Stimulated activated CD8-positive, alpha-beta memory T cell treated with anti-CD3 and anti-CD28 coated beads, Interleukin-4, amount 100 ng/mL, for 4 hours (primary cell): ENCODE measurements at places on chromosomes 11 and 22.

- no peak for DNase-seq
Observed at GRCh38 chr11:103453915-103454709, 344.9 kb downstream of the DYNC2H1 start.

DNA sequence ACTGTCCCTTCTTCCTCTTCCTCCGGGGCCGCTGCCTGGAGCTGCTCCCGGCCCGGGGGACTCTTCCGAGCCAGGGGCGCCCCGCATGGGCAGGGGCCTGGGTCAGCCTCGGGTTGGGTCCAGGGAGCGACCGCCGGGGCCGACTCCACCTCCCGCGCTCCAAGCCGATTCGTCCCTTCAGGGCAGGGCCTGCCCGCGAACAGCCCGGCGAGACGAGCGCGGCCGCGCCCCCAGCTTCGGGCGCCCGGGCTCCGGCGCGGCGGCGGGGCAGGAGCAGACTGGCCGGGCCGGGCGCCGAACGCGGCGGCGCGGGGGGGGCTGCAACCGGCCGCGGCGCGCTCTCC, at the start of gene LARGE1:
Gene LARGE1 (minus strand): TSS at position 280 of the 344 bp plus-strand sequence.
- no peak for DNase-seq

- DNase-seq = no peak
Observed at GRCh38 chr22:23548501-23549197, 31.4 kb downstream of the IGLL1 start.

DNA sequence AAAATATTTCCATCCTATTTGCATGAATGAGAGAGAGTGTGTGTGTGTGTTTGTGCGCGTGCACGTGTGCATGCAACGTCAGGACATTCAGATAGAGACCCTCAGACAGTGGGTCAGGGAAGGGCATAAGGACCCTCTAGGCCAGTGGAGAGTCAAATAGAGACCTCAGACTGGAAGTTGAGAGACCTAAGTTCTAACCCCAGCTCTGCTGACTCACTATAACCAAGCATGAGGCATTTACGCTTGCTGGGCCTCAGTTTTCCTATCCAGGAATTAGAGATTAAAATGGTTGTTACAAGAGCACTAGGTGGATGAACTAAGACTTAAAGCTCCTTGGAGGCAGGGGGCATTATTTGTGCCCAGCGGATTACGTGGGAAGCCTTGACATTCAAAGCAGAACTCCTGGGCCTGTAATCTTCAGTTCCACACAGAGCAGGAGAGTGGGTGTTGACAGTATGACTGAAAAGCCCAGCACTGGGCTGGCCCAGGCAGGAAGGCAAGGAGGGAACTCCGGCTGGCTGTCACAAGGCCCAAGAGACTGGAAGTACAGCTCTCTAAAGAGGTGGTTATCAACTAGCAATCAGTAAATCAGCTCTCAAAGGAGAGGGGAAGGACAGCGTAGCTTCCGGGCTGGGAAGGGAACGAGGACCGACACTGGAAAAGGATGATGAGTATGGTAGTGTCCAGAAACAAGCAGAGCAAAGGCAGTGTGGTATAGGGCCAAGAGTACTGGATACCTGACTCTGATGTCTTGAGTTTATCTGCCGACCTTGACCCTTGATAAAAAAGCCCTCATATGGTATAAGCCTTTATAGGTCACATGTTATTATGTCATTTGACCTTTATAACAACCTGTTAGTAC, 9.2 kb downstream of the RHOG start:
- DNase-seq = no peak

- DNase-seq = no peak
Observed at GRCh38 chr11:59802639-59803176, 7.9 kb downstream of the MRPL16 start.

DNA sequence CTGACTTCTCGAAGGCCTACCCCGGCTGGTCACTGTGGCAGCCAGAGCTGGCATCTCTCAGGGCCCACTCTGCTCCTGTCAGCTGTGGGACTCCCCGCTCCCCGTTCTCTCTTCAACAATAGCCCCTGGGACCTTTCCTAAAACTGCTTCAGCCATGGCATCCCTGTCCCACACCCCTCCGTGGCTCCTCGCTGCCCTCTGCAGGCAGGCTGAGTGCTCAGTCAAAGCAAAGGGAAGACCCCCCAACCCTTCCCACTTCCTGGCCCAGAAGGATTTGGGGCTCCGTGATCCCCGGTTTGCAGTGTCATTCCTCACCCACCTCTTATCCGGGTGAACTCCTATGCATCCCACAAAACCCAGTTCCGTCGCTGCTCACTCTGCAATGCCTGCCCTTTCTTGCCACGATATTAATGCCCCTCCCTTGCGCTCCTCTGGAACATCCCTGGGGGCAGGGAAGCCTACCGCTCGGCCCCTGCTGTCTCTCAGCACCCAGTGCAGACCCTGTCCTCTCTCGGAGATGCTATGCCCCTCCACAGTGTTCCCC, 1.6 kb upstream of the TH start:
- DNase-seq = no peak

GRCh38 chr22:17161991-17162390, 2.9 kb upstream of the HDHD5 start:
- DNase-seq = no peak

- no peak for DNase-seq
Observed at GRCh38 chr11:1967641-1968225, 20.6 kb downstream of the MRPL23 start.

- DNase-seq = no peak
Observed at GRCh38 chr22:47801541-47802245, 1039.2 kb downstream of the TBC1D22A start.

DNA sequence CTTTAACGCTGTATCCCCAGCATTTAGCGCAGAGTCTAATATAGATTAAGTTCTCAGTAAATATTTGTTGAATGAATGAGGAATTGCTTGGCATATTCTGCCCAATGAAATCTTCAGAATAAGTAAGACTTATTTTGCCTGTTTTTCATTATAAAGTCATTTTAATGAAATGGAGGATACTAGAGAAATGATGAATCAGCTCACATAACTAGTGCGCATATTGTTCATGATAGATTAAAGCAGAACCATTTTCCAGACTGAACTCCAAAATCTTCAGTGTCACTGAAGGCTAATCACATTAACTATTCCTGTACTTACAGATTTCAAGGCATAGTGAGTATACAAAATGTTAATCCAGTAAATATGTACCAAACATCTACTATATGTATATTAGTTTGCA, 29.6 kb downstream of the ACER3 start:
- DNase-seq = no peak

DNA sequence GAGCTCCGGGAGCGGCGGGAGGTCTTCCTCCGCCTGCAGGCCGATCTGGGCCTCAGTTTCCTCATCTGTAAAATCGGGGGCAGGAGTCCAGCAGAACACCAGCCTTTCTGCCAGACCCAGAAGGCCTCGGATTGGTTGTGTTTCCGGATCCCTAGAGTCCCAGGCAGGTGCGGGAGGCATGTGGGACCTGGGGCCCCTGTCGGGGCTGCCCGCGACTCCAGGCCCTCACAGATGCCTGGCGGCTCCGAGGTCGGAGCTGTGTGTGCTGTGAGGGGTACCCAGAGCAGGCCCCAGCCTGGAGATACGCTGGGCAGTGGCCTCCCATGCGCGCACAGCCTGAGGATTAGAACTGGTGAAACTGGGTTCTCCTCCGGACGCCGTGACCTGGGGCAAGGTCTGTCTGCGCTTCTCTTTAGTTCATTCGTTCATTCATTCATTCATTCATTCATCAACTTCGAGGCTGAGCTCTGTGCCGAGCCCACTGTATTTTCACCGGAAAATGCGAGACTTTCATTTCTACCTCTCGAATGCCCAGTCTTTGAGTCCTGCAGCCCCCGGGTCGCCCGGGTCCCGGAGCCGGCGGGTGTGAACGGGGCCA, 24.6 kb downstream of the FLRT1 start:
- no peak for DNase-seq

- no peak for DNase-seq
Observed at GRCh38 chr11:109984634-109985289, 108.4 kb upstream of the ZC3H12C start.

- DNase-seq = no peak
Observed at GRCh38 chr11:72195518-72196270, 3.8 kb downstream of the FOLR1 start.

DNA sequence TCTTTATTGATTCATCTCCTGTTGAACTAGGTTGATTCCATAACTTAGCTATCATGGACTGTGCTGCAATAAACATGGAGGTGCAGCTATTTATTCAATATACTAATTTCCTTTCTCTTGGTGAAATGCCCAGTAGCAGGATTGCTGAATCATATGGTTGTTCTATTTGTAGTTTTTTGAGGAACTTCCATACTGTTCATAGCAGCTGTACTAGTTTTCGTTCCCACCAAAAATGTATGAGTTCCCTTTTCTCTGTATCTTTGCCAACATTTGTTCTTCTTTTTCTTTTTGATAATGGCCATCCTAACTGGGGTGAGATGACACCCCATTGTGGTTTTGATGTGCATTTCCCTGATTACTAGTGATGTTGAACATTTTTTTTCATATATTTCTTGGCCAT, 87.2 kb upstream of the NAV2 start:
- no peak for DNase-seq

GRCh38 chr11:971092-971690, 45.5 kb downstream of the AP2A2 start:
- no peak for DNase-seq

DNA sequence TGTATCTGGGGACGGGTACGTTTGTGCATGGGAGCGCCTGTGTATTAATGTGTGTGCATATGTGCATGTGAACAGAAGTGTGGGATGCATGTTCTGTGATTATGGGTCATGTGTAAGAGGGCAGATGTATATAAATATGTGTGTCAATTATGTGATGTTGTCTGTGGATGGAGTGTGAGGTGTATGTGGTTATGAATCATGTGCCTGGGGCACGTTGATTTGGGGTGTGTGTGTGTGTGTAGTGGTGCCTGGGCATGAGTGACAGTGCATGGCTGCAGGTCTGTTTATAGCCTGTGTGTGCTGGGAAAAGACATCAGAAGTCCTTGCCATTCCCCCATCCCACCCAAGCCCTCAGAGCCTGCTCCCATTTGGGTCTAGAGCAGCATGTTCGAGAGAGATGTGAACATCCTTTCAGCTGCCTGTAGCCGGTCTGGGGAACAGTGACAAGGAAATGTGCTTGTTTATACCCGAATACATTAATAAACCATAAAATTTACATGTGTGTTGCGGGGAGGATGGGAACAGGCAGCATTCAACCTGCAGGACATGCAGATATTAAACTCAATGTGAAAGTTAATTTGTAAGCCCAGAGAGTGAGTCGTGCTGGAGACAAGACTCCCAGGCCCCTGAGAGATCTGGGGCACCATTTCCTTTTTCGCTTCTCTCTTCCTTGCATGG, 129.0 kb downstream of the NECTIN1 start:
- DNase-seq = no peak

GRCh38 chr22:26502688-26503561, 9.3 kb downstream of the TFIP11 start:
- no peak for DNase-seq

GRCh38 chr11:64809781-64810241, 540 bp downstream of the MEN1 start:
- DNase-seq = no peak

DNA sequence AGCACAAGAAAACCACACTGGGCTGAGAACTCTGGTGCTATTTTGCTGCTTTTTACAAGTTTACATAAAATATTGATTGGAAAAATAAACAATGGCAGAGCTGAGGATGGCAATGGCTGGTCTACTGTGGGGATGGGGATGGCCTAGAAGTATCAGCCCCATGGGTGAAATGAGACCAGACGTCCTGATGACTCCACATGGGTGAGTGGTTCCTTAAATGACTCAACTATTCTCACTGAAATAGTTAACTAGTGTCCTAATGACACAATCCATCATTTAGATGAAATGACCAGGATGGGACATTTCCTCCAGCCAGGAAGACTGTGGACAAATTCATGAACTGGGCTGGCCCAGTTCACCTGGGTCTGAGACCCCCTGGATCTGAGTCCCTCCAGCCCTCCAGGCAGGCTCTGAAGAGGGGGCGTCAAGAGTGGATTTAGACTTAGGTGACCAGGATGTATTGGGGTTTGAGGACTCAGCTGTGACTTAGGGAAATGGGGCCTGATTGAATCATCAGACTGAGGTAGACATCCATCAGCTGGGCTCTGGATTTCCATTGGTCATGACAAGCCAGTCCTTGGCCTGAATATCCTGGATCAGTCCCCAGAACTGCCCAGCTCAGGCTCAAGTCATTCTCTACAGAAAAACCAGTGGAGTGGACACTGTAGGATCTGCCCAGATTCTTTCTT, 98.2 kb upstream of the IGLL5 start:
- DNase-seq = no peak

GRCh38 chr11:111012491-111012890, 233.0 kb upstream of the POU2AF2 start:
- DNase-seq = no peak

DNA sequence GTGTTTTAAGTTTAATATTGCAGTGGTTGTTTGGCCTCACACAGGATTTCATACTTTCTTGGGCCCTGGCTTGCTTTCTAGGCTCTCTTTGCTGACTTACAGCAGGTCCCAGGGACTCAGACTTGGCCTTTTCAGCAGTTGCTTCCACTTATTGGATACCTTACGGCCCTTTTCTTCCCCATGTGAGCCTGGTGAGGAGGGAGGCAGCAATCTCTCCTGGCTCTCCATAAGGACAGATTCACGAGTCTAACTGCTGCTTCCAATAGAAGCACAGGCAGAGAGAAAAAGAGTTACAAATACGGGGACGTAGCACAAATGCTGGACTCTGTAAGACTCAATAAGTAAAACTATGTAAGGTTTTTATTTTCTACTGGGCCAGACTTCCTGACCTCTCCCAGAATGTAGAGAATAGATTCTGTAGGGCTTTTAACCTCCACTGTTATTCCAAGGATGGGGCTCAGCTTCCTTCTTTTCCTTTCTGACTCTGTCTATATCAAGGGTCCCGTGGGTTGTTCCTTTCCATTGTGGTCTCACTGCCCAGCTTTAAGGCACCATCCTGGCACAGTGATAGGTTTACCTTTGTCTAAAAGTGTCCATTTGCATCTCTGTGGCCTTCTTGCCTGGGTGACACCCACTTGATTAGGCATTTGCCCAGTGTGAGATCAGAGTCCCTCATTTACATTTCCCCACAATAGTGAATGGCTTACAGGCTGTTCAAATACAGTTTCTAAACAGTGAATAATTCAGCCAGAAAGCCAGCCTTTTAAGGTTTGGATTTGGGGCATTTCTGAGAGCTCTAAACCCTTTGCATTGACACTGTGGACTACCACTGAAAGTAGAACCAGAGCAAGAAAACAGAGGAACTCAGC, 92.8 kb downstream of the RASSF10 start:
- no peak for DNase-seq

GRCh38 chr22:22571429-22571828, 12.4 kb upstream of the PRAME start:
- no peak for DNase-seq
